ENCODE measurements at places on chromosomes 4 and X. TPM values are rescaled to one million over a fixed set of nuclear protein-coding genes. Genes with fewer than 3 reads are reported as not detected.
A peak's percentile ranks its signal among the peaks of the same experiment; 100 is the strongest.

TMSB15A gene
- total RNA-seq: 26.6 TPM

DNA sequence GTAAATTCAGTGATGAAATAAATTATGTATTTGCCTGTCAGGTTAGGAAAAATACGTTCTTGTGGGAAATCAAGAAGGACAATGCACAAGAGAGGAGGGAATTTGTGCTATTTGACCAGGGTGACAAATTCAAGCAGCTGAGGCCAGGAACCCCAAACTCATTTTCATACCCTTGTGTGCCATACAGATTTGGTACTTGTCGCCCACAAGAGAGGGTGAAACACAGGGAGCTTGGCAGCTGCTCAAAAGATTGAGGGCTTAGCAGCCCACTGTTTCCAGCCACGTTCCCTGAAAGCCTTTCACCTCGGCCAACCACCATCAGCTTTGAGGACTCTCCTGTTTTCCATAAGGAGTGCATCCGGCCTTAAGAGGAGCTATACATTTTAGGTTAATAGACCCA lies 111.2 kb downstream of the COL25A1 start:
- no peak for DNase-seq

NPY1R gene
- total RNA-seq: 0.40 TPM

CENPI gene
- total RNA-seq: 27.9 TPM

AKAP14 gene
- total RNA-seq: not detected

DNA sequence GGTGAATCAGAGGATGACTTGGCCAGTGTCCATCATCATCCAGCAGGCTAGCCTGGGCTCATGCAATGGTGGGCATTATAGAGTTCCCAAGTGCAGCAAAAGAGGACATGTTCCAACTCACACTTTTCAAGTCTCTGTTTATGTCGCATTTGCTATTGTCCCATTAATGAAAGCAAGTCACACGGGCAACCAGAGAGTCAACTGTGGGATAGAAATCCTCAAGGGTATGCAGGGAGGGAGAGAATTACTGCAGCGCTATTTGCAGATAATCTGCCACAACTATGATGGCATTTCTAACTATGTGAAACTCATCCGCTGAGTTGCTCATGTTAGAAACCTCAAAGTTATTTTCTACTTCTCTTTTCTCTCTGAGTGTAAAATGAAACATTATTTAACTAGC lies 78.5 kb upstream of the TAB3 start:
- DNase-seq: no peak

GRCh38 chrX:138756234-138756633 lies 44.7 kb upstream of the FGF13 start:
- DNase-seq: no peak

DSPP gene
- total RNA-seq: not detected

GRCh38 chr4:182454440-182455013 lies 211.3 kb downstream of the TENM3 start:
- DNase-seq: no peak

DNA sequence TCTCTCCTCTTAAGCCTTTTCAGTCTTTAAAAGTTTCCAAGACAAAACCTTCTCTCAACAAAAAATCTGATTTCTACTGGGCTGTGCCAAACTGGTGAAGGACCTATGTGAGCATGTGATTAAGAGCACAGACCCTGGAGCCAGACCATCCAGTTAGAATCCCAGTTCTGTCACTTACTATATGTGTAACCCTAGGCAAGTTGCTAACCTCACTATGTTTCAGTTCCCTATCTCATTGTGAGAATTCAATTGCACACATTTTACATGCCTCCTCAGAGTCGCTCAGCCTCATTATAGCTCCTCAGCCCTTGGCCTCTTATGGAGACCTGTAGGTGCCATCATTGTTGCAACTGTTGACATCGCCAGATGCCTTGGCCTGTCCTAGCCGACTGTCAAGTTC lies 54.1 kb upstream of the VEGFD start:
- no peak for DNase-seq

DNA sequence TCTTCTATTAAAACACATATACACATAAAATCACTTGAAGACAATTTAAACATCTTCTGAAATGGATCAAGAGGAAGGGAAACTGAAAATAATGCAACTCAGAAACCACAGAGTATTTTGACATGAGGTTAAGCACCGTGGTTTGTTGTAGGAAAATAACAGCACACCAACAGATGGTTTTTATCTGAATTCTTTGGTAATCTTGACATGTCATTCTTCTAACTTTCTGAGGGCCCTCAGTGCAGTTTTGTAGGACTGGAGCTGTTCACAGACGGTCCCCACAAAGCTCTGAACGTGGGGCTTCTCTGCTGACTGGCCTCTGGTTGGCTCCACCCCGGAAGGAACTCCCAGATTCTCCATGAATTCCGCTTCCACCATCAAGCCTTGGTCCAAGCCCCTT lies 16.0 kb upstream of the TLR8 start:
- DNase-seq: no peak

DNA sequence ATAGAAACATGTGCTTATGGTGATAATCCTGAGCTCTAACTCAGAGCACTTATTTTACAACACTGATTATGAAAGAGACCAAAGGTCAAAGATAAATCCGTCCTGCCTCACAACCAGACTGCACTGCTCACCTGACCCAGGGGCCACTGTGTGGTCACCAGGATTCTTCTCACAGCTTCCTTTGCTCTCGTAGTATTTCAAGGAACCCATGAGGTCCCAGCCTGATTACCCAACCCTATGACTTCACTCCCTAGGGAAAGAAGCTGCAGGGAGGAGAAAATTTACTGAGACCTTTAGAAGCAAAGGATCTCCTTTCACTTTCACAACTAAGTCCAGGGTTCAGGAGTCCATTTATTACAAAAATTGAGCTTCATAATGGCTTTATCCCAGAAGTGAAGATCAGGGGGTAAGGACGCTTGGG lies 9.6 kb downstream of the SLC25A5 start:
- DNase-seq: peak; percentile 70

CXCL6 gene
- total RNA-seq: 17.1 TPM

- no peak for DNase-seq
These were observed 595 bp downstream of the MBNL3 start for GRCh38 chrX:132488180-132488705.

Measured in epithelial cell of proximal tubule (primary cell).